ENCODE measurements at places on chromosomes 7 and 10.

DNA sequence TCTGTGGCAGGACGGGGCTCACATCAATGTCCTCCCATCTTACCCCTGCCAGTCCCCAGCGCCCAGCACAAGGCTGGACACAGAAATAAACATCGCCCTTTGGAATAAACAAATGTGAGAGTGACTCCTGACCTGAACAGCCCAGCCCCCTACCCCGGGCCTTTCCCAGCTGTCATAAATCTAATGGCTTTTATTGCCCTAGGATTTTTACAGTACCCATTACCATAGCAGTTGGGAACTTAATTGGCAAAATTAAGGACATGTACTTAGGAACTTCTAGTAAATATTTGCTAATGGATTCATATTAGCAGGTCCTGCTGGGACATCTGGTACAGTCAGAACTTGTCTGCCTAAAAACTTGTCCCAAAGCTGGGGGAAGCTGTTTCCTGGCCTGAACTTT is 76.6 kb downstream of the GLRX3 start:
- no peak overlapping the region for H3K27ac ChIP-seq
- DNase-seq: no peak
- H3K36me3 ChIP-seq: no peaks in the 10 kb centered on the region
- H3K4me1 ChIP-seq: peaks cover 2% of the 10 kb centered on the region

GRCh38 chr10:60290558-60290957 is 99.1 kb downstream of the ANK3 start:
- no peak for DNase-seq
- H3K4me3 ChIP-seq: no peak overlapping the region
- H3K27ac ChIP-seq: no peak overlapping the region
- H3K36me3 ChIP-seq: no peaks in the 10 kb centered on the region

DNA sequence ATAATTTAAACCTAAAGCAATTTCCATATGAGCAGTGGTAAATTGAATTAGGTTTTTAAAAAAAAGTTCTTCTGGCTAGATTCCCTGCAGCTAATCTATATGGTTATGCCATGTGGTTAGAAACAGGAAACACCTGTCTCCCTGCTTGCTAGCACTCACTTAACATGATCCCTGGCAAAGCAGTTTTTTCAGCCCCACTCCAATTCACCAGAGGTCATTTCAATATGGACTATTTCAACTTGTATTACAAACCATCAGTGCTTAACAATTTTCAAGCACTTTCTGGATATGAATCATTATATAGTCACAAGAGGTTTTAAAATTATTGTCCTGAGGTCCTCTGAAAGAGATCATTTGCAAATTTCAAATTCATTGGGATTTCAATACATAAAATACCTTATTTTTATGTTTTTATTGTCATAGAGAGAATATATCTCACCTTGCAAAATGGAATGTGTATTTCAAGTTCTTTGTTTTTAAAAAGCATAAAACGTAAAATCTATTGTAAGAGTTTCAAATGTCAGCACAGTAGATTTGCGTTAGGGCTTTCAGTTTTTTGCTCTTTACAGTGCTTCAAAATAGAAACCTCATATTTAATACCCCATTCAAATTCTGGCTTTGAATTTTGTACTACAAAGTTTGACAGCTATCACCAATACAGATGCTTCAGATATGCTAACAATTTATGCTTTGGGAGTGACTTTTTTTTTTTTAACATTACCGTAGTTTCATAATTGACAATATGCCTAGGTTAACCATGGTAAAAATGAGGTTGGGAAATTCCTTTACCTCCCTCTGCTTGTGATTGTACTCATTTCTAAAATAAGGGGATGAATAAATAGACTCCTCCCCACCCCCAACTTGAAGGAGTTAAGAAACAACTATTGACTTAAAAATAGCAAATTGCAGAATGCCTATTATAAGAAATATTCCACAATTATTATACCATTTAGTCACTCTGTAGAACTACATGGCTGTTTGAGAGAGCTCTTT is 117.5 kb upstream of the HGF start:
- H3K36me3 ChIP-seq: no peaks in the 10 kb centered on the region
- H3K27ac ChIP-seq: no peak overlapping the region
- H3K4me3 ChIP-seq: no peak overlapping the region
- DNase-seq: no peak

GRCh38 chr10:61941202-61941681 is 39.7 kb downstream of the ARID5B start:
- peaks cover 4% of the 10 kb centered on the region for H3K4me1 ChIP-seq
- H3K27ac ChIP-seq: peak overlapping the region; percentile 80
- H3K27me3 ChIP-seq: no peaks in the 10 kb centered on the region
- DNase-seq: no peak
- H3K36me3 ChIP-seq: no peaks in the 10 kb centered on the region
- no peak overlapping the region for H3K4me3 ChIP-seq

DNA sequence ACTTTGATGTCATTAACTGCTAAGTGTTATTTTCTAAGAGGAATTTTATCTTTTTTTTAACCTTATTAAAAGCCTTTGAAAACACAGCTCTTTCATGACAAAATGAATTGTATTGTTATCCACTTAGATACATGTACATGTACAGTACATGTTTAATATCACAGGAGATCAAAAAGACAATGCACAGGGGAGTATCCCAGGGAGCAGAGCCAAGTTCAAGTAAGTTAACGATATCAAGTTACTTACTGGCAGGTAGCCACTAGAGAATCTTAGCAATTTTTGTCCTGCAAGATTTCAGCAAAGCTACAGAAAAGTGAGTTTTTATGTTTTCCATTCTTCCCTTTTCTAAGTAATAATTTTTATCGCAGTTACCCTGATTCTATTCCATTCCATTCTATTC is 33.9 kb upstream of the ARL4A start:
- no peak overlapping the region for H3K4me3 ChIP-seq
- no peaks in the 10 kb centered on the region for H3K36me3 ChIP-seq
- H3K27ac ChIP-seq: no peak overlapping the region
- DNase-seq: no peak
- H3K4me1 ChIP-seq: no peaks in the 10 kb centered on the region

DNA sequence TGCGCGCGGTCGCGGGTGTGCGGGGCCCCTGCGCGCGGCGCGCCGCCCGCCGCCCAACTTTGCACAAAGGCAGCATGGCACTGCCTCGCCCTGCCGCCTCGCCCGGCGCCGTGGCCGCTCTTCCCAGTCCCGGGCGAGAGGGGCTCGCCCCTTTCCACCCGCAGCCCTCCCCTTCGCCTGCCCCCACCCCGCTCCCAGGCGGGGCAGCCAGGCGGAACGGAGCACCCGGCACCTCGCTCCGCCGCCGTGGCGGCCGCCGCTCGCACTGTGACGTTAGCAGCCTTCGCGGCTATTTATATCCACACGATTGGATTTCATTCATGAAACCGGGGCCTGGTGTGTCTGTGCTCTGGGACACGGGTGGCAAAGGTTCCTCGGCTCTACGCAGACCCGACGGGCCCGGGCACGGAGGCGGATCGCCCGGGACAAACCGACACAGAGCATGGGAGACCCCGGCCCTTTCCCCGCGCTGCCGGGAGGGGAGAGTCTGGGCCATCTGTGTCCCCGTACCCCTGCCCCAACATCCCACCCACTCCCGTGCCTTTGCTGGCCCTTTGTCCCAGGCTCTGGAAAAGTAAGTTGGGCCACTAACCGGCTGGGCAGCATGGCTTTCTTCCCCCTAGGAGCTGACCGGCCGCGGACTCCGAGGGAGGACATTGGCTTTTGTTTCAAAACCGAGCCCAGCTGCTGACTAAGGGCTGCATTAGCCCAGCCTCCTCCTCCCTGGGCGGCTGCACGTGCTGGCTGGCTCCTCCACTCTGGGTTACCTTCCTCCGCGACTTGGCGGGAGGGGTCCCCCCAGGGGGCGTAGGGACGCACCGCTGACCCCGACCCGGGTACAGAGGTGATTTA is at the start of gene RHOBTB1:
Gene RHOBTB1 (minus strand): TSS at position 128 of the 852 bp plus-strand sequence. CDS start 32,643 bp downstream, outside the sequence.
- H3K4me3 ChIP-seq: peak within 1 kb of the TSS; percentile 53
- peak; percentile 53 for DNase-seq
- peak within 1 kb of the TSS; percentile 84 for H3K27ac ChIP-seq
- H3K36me3 ChIP-seq: no peaks in the 10 kb centered on the region
- H3K27me3 ChIP-seq: no peaks in the 10 kb centered on the region
- no peaks in the 10 kb centered on the region for H3K4me1 ChIP-seq

DNA sequence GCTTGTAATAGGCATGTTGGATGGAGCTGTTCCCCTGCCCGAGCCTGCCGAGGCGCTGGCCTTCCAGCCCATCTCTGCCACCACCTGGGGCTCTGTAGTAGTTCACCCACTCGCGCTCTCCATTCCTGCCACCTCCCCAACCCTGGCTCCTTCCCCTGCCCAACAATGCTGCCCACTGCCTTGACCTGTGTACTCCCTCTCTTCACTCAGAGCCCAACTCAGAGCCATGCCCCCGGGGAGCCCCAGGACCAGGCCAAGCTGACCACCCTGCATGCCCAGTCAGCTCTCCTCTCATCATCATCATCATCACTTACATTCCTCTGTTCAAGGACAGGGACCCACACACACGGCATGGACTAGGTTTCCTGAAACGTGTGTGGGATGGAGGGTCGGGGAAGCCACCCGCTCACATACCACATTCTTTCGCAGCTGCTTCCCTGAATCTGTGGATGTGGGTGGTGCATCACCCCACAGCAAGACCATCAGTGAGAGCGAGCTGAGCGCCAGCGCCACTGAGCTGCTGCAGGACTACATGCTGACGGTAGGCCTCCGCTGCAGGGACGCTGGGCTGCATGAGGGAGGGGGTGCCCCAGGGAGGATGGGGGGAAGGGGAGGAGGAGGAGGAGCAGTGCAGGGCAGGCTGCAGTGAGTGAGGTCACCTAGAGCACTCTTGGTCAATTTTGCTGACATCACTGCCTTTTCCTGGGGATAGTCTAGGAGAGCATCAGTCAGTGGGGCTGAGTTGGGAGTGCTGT is 15.6 kb downstream of the NACAD start:
- no peak overlapping the region for H3K27ac ChIP-seq
- H3K4me3 ChIP-seq: no peak overlapping the region
- peaks cover 3% of the 10 kb centered on the region for H3K36me3 ChIP-seq
- DNase-seq: no peak
- no peaks in the 10 kb centered on the region for H3K4me1 ChIP-seq
- no peaks in the 10 kb centered on the region for H3K27me3 ChIP-seq

- no peaks in the 10 kb centered on the region for H3K36me3 ChIP-seq
- no peak overlapping the region for H3K4me3 ChIP-seq
Observed at GRCh38 chr10:60623627-60624026, 154.7 kb upstream of the CDK1 start.

- H3K27ac ChIP-seq: no peak overlapping the region
- no peaks in the 10 kb centered on the region for H3K27me3 ChIP-seq
- no peak for DNase-seq
Observed at GRCh38 chr10:8462565-8462964, 408.1 kb downstream of the GATA3 start.

GRCh38 chr7:37550426-37550825 is 101.8 kb upstream of the ELMO1 start:
- H3K4me3 ChIP-seq: no peak overlapping the region
- H3K27me3 ChIP-seq: no peaks in the 10 kb centered on the region
- H3K36me3 ChIP-seq: no peaks in the 10 kb centered on the region

DNA sequence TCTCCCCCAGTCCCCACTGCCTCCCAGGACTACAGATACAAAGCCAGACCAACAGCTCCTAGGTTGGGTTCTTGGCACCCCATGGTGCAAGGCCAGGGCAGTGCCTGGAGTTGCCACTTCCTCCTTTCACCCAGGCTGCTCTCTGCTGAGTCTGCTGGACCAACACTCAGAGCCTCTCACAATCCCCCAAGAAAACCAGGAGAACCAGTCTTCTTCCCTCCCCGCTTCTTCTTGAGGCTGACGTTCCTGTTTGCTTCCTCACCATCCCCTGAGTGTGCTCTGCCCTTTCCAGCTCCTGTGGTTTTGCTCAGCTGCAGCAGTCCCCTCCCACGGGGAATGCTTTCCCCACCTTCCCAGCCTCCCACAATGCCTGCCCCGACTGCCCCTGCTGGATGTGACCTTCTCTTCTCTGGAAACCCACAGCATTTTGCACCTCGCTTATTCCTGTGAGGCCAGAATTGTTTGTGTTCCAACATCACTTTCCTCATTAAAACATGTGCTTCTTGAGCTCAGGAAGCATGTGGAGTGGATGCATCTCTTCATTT is 89.9 kb downstream of the GOLGA7B start:
- H3K27me3 ChIP-seq: no peaks in the 10 kb centered on the region
- H3K27ac ChIP-seq: no peak overlapping the region
- no peak for DNase-seq
- H3K36me3 ChIP-seq: no peaks in the 10 kb centered on the region

GRCh38 chr7:130149281-130150139 is 55.7 kb downstream of the TMEM209 start:
- DNase-seq: no peak
- peaks cover 4% of the 10 kb centered on the region for H3K4me1 ChIP-seq
- H3K27me3 ChIP-seq: no peaks in the 10 kb centered on the region
- H3K4me3 ChIP-seq: no peak overlapping the region
- no peaks in the 10 kb centered on the region for H3K36me3 ChIP-seq
- H3K27ac ChIP-seq: no peak overlapping the region

- no peaks in the 10 kb centered on the region for H3K36me3 ChIP-seq
- no peak overlapping the region for H3K4me3 ChIP-seq
- no peaks in the 10 kb centered on the region for H3K27me3 ChIP-seq
- no peaks in the 10 kb centered on the region for H3K4me1 ChIP-seq
- H3K27ac ChIP-seq: no peak overlapping the region
Observed at GRCh38 chr7:106609416-106609815, 51.5 kb downstream of the CCDC71L start.

GRCh38 chr7:157703534-157704195 is 366.9 kb downstream of the DNAJB6 start:
- no peaks in the 10 kb centered on the region for H3K36me3 ChIP-seq
- no peak overlapping the region for H3K4me3 ChIP-seq
- peaks cover 4% of the 10 kb centered on the region for H3K27me3 ChIP-seq
- H3K27ac ChIP-seq: no peak overlapping the region

GRCh38 chr10:118116715-118117449 is 70.1 kb upstream of the RAB11FIP2 start:
- H3K36me3 ChIP-seq: no peaks in the 10 kb centered on the region
- peak; percentile 41 for DNase-seq
- no peak overlapping the region for H3K4me3 ChIP-seq
- no peaks in the 10 kb centered on the region for H3K27me3 ChIP-seq

DNA sequence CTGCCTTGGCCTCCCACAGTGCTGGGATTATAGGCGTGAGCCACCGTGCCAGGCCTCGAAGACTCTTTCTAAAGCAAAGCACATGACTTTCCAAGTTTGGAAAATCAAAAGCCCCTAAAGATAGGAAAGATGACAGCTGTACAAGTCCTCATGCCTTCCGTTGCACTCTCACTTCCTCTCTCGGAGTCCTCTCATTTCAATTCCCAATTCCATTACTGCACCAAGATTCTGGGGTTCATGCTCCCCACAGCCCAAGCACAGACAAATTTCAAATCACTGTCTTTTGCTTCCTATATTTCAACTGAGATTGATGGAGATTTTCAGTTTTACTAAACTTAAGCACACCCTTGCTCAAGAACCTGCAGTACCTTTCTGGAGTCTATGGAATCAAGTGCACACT is 10.9 kb upstream of the PLAU start:
- H3K27ac ChIP-seq: no peak overlapping the region
- H3K27me3 ChIP-seq: no peaks in the 10 kb centered on the region
- no peaks in the 10 kb centered on the region for H3K4me1 ChIP-seq
- DNase-seq: no peak

DNA sequence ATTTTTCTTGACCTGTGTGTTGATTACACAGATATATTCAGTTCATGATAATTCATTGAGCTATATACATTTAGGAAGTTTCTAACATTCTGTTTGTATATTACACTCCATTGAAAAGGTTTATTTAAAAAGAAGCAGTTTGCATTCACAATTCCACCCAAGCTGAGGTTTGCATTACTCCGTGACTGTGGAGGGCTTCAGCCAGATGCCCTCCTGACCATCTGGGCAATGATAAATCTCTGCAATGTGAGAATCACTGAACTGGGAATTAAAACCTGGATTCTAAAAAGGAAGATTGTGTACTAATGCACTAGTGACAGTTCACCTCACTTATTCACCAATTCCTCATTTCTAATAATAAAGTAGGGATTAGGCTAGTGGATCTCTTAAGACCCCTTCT is 36.4 kb upstream of the CYP2C9 start:
- no peaks in the 10 kb centered on the region for H3K36me3 ChIP-seq
- DNase-seq: no peak
- H3K27me3 ChIP-seq: no peaks in the 10 kb centered on the region
- H3K4me3 ChIP-seq: no peak overlapping the region
- no peak overlapping the region for H3K27ac ChIP-seq

Measured in prostate gland (tissue), 2 donors.